ENCODE measurements at places on chromosomes 5 and 9.

DNA sequence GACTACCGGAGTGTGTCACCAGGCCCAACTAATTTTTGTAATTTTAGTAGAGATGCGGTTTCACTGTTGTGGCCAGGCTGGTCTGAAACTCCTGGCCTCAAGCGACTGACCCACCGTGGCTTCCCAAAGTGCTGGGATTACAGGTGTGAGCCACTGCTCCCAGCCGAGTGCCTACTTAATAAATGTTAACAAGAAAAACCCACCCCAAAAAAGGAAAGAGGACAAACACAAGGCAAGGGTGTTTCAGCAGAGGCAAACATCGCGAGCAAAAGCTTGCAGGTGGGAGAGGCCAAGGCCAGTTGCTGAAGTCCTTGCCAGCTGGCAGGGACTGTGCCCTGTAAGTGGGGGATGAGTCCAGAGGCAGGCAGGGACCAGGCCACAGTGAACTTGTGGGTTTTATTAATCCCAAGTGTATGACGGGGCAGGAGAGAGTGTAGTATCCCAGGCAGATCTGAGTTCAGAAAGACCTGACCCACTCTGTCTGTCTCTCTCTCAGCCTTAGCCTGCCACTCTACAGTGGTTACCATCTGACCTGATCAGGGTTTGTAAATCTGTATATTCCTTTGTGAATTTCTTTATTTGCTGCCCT lies 6.4 kb upstream of the FPGS start:
- no peak for DNase-seq

GRCh38 chr5:124056326-124056990 lies 544.5 kb downstream of the CSNK1G3 start:
- DNase-seq, result no peak

DNA sequence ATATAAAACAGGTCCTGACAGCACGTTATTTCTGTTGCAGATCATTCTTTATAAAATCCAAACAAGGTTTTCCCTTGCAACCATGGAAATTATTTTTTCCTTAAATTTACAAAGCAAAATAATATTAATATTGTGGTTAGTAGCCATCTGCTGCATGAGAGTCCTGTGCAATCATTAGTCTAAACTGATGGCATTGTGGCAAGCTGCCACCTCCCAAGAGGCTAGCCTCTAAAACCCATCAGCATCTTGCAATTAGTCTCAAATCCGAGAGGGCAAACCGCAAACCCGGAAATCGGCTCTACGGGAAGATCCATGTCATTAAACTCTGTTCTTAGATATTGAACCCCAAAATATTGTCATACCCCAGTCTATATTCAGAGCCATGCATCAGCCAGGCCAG lies 11.3 kb upstream of the CDH6 start:
- DNase-seq, result no peak

GRCh38 chr9:122151267-122151828 lies 8.2 kb downstream of the NDUFA8 start:
- no peak for DNase-seq

GRCh38 chr5:172712610-172713009 lies 58.4 kb downstream of the DUSP1 start:
- DNase-seq, result no peak

GRCh38 chr5:115194676-115195075 lies 25.0 kb upstream of the TRIM36 start:
- DNase-seq, result no peak

DNA sequence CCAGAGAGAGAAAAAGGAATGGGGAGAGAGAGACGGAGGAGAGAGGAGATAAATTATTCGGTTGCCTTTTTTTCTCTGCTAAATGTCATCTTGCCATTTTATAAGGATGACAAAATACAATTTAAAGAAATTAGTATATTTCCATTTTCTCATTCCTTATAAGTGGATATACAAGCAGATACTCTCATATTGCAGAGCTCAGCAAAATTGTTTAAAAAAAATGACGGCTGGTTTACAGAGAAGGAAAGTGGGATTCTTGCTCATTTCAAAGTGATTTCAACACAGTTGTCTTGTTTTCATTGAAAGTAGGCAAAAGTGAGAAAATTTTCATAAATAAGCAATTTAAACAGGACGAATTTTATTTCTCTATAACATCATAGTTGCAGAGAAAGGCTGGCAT lies 641.9 kb upstream of the CDH6 start:
- DNase-seq, result no peak

GRCh38 chr9:127543221-127543620 lies 68.9 kb upstream of the STXBP1 start:
- DNase-seq, result no peak

Measured in erythroblast (primary cell).